ENCODE measurements at places on chromosomes 16 and 17. TPM values are rescaled to one million over a fixed set of nuclear protein-coding genes. Genes with fewer than 3 reads are reported as not detected.

Gene RGS11
- total RNA-seq, result 2.4 TPM

- no peak for DNase-seq
Measured at GRCh38 chr17:58575511-58575910, 61.1 kb upstream of the MTMR4 start.

- no peak for DNase-seq
Measured at GRCh38 chr16:88484505-88485365, 31.7 kb downstream of the ZFPM1 start.

Gene TSPAN10
- 4.0 TPM for total RNA-seq

Gene EEF2K
- total RNA-seq, result 15.4 TPM

- peak; percentile 17 for DNase-seq
Measured at GRCh38 chr17:31068291-31068690, 26.5 kb upstream of the NF1 start.

DNA sequence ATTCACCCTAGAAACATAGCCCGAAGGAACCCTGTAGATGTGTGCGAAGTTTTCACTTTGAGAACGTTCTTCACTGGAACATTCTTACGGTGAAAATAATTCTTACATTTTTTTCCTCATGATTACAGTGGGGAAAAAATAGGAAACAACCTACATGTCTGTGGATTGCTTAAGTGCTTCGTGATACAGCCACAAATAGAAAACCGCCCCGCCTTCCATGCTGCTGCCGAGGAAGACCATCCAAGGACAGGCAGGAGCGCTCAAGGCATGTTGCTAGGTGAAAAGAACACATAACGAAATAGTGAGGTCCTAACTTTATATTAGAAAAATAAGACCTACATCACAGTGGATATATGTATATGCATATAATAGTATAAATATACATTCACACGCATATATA, 78.8 kb downstream of the BMERB1 start:
- DNase-seq, result no peak

DNA sequence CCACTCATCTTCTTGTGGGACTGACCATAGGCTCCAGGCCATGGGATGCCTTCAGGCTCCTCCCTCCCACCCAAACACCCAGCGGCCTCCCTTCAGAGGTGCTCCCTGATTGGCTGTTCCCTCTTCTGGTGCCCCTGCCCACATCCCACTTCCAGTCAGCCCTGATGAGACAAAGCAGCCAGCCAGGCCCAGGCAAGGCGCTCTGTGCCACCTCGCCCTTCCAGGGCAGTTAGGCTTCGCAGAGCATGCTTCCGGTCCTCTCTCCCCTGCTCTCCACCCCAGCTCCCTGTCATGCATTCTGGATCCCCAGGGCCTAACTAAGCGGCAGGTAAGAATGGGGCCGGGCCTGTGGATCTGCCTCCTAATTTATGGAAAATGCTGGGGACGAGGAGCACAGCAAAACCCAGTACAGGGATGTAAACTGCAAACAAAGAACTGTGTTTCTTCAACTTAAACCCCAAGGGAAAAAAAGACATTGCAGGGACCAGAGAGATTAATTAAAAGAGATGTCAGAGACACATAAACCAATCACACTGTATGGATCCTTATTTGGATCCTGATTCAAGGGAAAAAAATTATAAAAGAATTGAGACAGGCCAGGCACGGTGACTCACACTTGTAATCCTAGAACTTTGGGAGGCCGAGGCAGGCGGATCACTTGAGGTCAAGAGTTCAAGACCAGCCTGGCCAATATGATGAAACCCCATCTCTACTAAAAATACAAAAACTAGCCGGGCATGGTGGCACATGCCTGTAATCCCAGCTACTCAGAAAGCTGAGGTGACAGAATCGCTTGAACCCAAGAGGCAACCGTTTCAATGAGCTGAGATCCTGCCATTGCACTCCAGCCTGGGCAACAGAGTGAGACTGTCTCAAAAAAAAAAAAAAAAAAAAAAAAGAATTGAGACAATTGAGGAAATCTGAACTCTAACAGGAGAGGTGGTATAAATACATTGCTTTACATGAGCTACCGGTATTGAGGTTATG, 26.0 kb downstream of the ZDHHC7 start:
- no peak for DNase-seq

Gene GFAP
- not detected for total RNA-seq

GRCh38 chr16:74563828-74564263, 43.1 kb downstream of the GLG1 start:
- no peak for DNase-seq
